ENCODE measurements at places on chromosomes 5 and 9.

- no peak for DNase-seq
Measured at GRCh38 chr9:35603506-35603985, 1.5 kb upstream of the TESK1 start.

DNA sequence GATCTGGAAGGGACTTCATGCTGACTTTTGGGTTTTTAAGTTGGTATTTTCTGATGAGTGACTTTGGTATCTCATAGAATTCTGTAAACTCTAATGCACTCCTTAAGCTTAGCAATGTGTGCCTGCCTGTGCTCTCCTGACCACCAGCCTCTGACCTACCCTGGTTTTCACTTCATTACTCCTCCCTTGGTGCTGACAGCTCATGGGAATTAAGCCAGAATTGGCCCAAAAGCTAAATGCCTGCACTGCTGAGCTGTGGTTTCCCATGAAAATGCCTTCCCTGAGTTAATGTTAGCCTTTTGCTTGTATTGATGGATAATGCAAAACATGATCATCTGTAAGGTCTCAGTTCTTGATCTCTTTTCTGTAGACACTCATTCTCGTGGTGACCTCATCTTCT is 308.0 kb downstream of the DOCK8 start:
- no peak for DNase-seq

DNA sequence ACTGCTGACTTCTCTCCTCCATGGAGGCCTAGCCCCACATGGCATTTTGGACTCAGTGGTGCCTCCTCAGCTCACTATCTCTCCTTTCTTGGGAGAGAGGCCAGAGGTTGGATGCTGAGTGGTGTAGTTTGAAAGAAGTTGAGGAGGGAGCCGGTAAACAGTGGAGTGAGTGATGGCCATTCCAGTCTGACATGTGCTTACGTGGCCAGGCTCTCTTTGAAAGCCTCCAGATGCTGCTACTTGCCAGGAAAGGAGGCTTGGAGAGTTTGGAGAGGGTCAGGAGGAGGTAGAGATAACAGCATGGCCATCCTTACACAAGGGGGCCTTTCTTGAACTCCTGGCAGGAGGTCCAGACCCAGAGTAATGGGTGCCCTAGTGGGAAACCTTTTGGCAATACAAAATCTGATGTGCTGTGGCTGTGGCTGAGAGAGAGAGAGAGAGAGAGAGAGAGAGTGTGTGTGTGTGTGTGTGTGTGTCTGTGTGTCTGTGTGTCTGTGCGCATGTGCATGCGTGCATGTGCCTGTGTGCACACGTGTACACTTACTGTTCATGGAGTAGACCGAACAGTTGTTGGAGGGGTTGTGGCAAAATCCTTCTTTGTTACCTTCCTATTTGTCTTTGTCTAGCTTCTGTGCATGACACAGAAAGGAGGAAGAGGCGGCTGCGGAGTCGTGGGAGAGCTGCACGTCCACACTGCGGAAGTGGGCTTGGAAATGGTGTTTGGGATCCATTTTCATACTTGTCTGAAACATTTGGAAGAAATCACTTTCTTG is 37.8 kb downstream of the RALGPS1 start:
- no peak for DNase-seq

DNA sequence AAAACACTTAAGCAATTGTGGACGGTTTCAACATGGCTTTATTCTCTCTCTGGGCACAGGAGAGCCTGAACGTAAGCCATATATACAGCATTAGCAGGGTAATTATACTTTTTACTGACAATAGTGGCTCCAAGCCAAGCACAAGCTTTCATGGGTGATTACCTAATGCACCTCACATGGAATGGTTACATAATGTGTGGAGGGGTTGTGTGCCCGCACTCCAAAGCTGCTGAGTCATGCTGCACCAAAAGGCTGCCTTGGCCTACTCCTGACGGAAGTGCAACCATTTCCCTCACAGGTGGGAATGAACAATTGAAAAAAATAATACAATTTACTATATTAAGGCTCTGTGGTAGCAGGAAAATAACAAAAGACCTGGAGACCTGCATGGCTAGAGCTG is 86.5 kb upstream of the ATP10B start:
- no peak for DNase-seq

DNA sequence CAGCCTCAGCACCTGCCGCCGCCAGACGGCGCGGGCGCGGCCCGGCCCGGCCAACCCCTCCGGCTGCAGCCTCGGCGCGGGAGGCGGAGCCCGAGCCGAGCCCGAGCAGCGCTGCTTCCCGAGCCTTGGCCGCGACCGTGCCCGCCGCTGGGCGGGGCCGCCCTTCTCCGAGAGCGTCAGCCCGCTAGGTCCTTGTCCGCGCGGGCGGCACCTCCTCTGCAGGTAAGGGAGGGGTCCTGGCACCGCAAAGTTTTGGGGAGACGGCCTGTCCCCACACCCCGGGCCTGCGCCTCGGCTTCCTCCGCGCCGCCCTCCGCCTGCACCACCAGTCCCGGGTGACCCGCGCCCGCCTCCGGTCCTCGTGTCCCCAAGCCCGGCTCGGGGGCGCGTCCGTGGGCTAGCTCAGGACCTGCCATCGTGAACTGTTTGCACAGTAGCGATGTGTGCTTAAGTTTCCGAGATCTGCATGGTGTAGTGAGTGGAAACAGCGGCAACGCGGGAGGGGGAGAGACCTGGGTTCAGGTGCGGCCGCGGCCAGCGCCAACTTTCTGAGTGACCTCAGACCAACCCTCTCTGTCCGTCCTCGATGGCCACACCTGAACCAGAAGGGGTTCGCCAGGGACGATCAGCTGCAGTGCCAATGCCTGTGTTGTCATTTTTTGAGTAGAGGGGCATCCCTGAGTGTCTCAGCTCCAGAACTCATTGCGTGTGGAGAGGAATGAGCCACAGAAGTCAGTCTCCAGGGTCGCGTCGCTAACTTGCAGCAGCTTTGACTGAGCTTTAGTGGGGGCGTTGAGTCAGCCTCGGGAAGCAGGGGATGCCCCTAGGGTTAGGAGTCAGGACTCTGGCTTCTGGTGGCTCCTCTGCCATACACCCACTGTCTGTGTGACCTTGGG is at the start of gene FRMPD1:
Gene FRMPD1, plus strand, starts transcription at position 82 of the 896 bp plus-strand sequence. CDS start 41,688 bp downstream, outside the sequence.
- peak; percentile 50 for DNase-seq

GRCh38 chr9:75081632-75082031 is 6.3 kb downstream of the NMRK1 start:
- DNase-seq: no peak

DNA sequence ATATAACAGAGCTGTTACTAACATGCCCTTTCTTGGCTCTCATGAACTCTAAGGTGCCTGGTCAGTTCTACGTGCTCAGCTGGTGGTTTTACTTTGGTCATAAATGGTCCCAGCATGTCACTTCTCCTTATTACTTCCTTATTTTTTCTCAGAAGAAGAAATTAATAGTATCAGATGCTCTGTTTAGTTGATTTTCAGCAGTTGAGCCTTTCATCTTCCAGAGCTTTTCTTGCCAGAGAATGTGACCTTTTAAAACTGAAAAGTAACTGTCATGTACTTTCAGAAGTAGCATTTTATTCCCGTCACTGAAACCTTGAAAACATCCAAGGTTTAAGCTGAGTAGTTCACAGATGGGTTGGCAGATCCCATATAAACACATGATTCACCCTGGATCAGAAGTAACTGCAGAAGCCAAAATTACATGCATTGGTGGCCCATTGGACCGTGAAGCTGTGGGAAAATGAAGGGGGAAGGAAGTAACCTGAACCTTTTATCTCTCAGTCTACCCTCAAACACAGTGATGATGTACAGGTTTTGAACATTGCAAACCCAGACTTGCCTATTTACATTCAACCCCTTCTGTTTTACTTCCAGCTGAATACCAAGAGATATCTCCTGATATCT is 50.5 kb downstream of the HACD4 start:
- DNase-seq: no peak

GRCh38 chr5:155728857-155729683 is 597.9 kb upstream of the SGCD start:
- DNase-seq: no peak
